GM23248 (cell line): ENCODE measurements at places on chromosomes 6 and 20. TPM values are rescaled to one million over a fixed set of nuclear protein-coding genes. Genes with fewer than 3 reads are reported as not detected.

The PAX1 gene
- not detected in 2 replicates for total RNA-seq

The DEFB119 gene
- total RNA-seq, result not detected in 2 replicates

DNA sequence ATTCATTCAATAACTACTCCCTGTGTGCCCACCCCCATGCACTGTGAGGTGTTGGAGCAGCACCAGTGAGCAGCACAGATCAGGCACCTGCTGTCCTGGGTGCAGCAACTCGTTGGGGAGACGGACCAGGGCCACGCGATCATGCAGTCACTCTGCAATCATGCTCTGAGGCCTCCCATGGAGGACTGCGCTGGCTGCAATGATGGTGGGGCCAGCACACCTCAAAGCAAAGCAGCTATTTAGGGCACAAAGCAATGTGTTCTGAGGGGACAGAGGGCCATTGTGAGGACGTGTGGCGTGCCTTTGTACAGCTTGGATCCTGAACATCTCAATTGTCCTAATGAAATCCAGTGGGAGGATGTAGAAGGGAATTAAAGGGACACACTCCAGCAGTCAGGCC, 41.0 kb upstream of the MPC1 start:
- no peaks in the 10 kb centered on the region for H3K4me1 ChIP-seq
- H3K4me3 ChIP-seq, result no peak overlapping the region
- no peak overlapping the region for H3K27ac ChIP-seq
- peaks cover 5% of the 10 kb centered on the region; the same call in 1 of the 2 replicates for H3K36me3 ChIP-seq
- DNase-seq, result no peak

DNA sequence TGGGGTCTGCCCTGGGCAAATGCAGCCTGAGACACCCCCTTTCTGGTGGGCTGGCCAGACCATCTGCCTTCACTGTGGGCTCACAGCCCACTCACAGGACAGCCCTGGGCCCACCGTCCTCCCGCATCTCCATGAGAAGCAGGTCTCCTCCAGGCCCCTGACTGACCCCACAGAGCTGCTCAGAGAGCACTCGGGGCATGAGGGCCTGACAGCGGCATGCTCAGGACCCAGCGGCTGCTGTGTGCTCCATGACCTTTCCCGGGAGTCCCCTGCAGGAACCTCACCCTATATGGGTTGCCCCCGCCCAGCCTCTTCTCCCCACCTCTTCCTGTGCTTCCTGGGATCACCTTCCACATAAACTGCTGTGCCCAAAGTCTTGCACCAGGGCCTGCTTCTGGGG, 162.4 kb upstream of the CST7 start:
- H3K27ac ChIP-seq, result no peak overlapping the region
- H3K36me3 ChIP-seq, result no peaks in the 10 kb centered on the region
- H3K4me1 ChIP-seq, result no peaks in the 10 kb centered on the region
- H3K4me3 ChIP-seq, result no peak overlapping the region

The SLCO4A1 gene
- total RNA-seq, result 0.22 TPM in 1 of 2 replicates, not detected in the other

- no peaks in the 10 kb centered on the region for H3K4me1 ChIP-seq
- H3K36me3 ChIP-seq, result 0 out of 2 replicates have a peak, but pooled peaks cover 3% of the 10 kb centered on the region
- no peaks in the 10 kb centered on the region for H3K27me3 ChIP-seq
These were observed 83.4 kb downstream of the DTD1 start for GRCh38 chr20:18671203-18671710.

The FAM83B gene
- not detected in 2 replicates for total RNA-seq

The ORC3 gene
- total RNA-seq, result 34.7 and 35.3 TPM in 2 replicates
